ENCODE measurements at places on chromosomes 11 and 22.

DNA sequence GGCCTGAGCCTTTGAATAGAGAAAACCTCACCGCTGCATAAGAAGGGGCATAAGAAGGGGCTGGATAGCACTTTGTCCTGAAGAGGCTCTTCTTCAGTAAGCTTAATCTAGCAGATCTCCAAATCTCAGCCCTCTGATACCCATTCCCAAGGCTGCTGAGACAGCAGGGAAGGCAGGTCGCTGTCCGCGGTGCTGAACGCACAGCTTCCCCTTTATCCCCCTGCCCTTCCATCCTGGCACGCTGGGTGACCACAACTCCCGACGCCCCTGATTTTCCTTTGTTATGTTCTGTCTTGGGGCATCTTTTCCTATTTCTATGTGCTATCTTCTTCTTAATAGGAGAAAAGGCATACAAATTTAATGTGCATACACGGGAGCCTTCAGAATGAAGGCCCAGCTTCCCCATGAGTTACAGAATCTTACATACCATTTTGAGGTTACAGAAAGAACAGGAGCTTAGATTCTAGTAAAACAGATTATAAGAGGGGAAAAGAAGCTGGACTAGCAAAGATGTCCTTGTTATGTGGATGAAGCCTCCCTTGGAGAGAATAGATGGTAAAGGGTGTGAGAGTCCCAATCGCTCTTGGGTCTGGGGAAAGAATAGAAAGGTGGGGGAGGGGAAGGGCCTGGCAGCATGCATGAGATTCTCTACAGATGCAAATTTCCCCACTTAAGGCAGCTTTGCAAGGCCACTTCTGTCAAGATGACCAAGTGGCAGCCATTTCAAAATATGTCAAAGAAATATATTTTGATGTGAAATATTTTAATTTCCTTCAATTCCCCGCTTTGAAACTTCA lies 5.7 kb upstream of the SULT4A1 start:
- peaks cover 23% of the 10 kb centered on the region for H3K27me3 ChIP-seq
- no peaks in the 10 kb centered on the region for H3K36me3 ChIP-seq
- no peak overlapping the region for H3K27ac ChIP-seq

GRCh38 chr11:94721565-94722292 lies 46.4 kb upstream of the AMOTL1 start:
- H3K27me3 ChIP-seq, result peaks cover 49% of the 10 kb centered on the region
- no peaks in the 10 kb centered on the region for H3K36me3 ChIP-seq
- no peak overlapping the region for H3K4me3 ChIP-seq
- no peak for DNase-seq
- no peaks in the 10 kb centered on the region for H3K4me1 ChIP-seq
- H3K27ac ChIP-seq, result no peak overlapping the region

- H3K4me3 ChIP-seq, result no peak overlapping the region
- H3K36me3 ChIP-seq, result no peaks in the 10 kb centered on the region
Observed at GRCh38 chr11:19294444-19294843, 53.7 kb upstream of the E2F8 start.

- peaks cover 24% of the 10 kb centered on the region for H3K4me1 ChIP-seq
- no peak for DNase-seq
- no peak overlapping the region for H3K4me3 ChIP-seq
- no peak overlapping the region for H3K27ac ChIP-seq
- H3K36me3 ChIP-seq, result peaks cover 7% of the 10 kb centered on the region
Observed at GRCh38 chr11:75356613-75357012, 5.2 kb upstream of the ARRB1 start.

DNA sequence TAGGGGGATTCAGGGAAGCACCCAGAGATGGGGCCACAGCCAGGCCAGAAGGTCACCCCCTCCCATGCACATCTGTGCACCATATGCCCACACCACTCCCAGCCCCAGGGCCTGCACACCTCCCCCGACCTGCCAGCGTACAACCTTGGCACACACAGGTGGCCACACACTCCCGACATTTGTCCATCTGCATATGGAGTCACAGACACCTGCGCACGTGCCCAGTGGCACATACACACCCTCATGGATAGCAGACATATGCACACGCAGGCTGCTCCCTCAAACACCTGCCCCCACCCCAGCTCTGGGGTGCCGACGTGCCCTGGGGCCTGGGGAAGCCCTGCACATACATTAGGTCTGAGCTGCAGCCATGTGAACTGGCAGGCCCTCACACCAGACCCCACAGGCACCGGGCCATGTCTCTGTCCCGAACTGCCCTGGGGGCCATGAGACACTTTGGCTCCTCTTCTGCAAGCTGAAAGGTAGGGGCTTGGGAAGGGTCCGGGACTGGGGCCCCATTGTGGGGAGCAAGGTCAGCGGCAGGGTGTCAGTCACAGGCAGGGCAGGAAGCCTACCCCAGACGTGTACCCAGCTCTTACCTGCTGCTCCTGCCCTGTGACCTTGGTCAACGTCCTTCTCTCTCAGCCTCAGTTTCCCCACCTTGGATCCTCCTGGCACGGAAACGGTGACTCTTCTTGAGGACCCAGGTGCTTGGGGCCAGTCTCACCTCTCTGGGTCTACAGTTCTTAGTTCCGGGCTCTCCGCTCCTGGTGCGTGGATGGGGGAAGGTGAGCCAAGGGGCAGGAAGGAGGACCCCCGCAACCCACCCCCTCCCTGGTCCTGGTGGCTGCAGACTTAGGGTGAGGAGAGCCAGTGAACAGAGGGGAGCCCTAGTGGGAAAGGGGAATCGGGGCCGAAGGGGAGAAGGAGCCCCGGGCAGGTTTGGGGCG lies 579 bp upstream of the CABP7 start:
- no peaks in the 10 kb centered on the region for H3K4me1 ChIP-seq
- no peaks in the 10 kb centered on the region for H3K36me3 ChIP-seq
- peaks cover 47% of the 10 kb centered on the region for H3K27me3 ChIP-seq
- peak overlapping the region; percentile 45 for H3K4me3 ChIP-seq
- no peak overlapping the region for H3K27ac ChIP-seq

DNA sequence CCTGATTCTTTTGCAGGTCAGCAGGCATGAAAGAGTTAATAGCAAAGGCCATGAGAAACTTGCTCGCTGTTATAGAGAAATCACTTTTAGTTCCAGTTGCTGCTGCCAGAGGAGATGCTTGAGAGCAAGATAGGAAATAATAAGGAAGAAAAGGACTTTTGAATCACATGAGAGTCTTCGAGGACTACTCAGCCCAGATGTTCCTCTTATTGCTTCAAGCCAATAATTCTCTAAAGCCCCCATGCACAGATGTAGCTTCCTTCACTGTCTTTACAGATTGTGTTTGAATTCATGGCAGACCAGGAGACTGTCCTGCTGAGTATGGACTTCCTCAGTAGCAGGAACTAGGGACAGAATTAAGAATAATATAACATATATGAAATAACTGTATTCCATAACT lies 50.1 kb upstream of the OLFML1 start:
- H3K4me1 ChIP-seq, result peaks cover 15% of the 10 kb centered on the region
- no peak for DNase-seq
- H3K36me3 ChIP-seq, result peaks cover 5% of the 10 kb centered on the region

DNA sequence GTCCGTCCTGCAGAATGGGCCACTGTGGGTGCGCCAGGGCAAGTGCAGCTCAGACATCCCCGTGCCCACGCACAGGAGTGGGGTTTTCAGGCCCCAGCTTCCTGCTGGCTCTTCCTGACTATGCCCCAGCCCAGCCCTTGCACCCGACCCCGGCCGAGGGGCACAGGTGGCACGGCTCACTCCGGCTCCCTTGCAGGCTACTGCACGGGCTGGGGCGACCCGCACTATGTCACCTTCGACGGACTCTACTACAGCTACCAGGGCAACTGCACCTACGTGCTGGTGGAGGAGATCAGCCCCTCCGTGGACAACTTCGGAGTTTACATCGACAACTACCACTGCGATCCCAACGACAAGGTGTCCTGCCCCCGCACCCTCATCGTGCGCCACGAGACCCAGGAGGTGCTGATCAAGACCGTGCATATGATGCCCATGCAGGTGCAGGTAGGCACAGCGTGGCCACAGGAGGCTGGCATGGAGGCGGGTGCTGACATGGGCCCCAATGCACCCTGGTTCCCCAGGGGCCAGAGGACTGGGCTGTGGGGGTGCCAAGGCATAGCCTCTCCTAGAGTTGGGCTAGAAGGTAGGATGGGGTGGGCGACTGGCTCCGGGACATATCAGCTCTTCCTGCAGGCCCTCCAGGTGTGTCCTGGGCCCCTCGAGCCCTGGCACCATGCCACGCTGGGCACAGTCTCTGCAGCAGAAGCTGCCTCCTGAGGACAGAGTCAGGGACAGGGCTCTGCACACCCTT lies 27.7 kb downstream of the MUC2 start:
- no peaks in the 10 kb centered on the region for H3K4me1 ChIP-seq
- no peak for DNase-seq
- H3K4me3 ChIP-seq, result no peak overlapping the region
- no peaks in the 10 kb centered on the region for H3K27me3 ChIP-seq
- no peaks in the 10 kb centered on the region for H3K36me3 ChIP-seq

DNA sequence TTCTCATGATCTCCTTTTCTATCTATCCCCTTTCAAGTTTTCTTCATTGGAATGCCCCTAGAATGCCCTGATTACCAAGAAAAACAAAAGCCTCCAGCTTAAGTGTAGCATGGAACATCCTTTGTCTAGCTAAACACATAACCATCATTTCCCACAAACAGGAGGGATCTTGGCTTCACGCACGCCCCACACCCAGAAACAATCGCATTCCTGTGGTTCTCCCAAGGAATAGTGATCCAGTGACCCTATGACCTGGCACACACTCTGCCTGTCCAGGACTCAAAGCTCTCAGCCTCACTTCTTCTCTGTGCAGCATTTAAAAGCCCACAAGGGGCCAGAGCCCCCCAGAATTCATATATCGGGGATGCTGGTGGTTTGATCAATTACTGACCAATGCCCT lies 9.3 kb upstream of the POU2AF1 start:
- peaks cover 3% of the 10 kb centered on the region for H3K36me3 ChIP-seq
- H3K27ac ChIP-seq, result no peak overlapping the region
- no peak overlapping the region for H3K4me3 ChIP-seq
- peaks cover 17% of the 10 kb centered on the region for H3K4me1 ChIP-seq

DNA sequence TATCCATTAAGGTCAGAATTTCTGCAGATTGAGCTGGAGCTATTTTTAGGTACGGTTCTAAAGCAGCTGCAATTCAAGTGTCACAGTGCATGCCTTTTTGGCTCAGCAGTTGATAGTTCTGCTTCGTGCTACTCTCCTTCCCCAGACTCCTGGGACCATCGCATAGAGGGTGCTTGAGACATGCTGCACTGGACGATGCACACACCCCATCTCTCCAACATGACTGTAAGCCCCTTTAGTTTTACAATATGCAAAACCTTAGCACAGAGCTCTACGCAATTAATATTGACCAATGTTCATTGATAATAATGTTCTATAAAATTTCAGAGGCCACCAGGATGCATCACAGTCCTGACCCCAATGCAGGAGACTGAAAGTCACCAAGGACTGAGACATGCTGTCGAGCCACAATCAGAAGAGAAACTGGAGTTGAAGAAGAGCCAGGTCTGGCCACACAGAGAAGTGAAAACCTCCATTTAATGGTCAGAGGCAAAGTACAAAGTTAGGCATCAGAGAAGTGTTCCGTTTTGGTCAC lies 120.9 kb upstream of the ZC3H12C start:
- peaks cover 15% of the 10 kb centered on the region for H3K27me3 ChIP-seq
- H3K27ac ChIP-seq, result no peak overlapping the region
- DNase-seq, result no peak
- no peaks in the 10 kb centered on the region for H3K36me3 ChIP-seq
- H3K4me1 ChIP-seq, result peaks cover 15% of the 10 kb centered on the region

DNA sequence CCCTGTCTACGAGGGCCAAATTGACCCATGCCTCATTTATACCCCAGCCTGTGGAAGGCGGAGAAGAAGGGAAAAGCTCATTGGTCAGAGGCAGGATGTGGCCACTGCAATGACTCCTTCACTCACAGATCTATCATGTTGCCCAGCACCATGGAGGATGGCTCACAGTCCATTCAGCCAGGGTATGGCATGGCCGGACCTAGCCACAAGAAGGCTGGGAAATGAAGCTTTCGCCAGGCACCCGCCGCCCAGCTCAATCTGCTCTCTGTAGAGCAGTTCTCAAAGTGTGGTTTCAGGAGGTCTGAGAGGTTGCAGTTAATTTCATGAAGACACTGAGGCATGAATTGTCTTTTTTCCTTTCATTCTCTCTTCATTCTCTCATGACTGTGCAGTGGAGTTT lies 40.6 kb upstream of the LINC01488 start:
- peaks cover 3% of the 10 kb centered on the region for H3K27me3 ChIP-seq
- no peak overlapping the region for H3K4me3 ChIP-seq
- DNase-seq, result no peak
- H3K27ac ChIP-seq, result no peak overlapping the region
- H3K36me3 ChIP-seq, result no peaks in the 10 kb centered on the region

DNA sequence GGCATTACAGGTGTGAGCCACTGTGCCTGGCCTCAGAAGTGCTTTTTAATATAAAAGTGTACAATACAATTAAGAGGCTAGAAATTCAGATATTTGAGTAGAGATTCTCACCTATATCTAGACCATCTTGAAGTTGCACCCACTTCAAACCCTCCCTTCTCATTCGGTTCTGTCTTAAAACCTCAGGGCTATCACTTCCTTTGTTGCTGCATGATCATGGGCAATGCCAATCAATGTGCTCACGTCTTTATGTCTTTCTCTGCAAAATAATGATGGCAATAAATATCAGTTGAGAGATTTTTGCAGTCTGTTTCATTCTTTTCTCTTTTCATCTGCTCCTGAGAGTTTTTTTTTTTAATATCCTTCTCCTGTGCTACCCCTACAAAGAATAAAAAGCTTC lies 9.3 kb upstream of the NUP160 start:
- H3K4me3 ChIP-seq, result no peak overlapping the region
- H3K4me1 ChIP-seq, result peaks cover 7% of the 10 kb centered on the region
- no peaks in the 10 kb centered on the region for H3K27me3 ChIP-seq
- no peaks in the 10 kb centered on the region for H3K36me3 ChIP-seq
- DNase-seq, result no peak
- H3K27ac ChIP-seq, result no peak overlapping the region

- peaks cover 1% of the 10 kb centered on the region for H3K36me3 ChIP-seq
- H3K4me3 ChIP-seq, result no peak overlapping the region
- peaks cover 7% of the 10 kb centered on the region for H3K27me3 ChIP-seq
- peak; percentile 25 for DNase-seq
- peak overlapping the region; percentile 16 for H3K27ac ChIP-seq
- peaks cover 30% of the 10 kb centered on the region for H3K4me1 ChIP-seq
Observed at GRCh38 chr11:75261902-75262361, 21.4 kb downstream of the TPBGL start.
